Prostate gland (tissue), 2 donors: ENCODE measurements at places on chromosomes 12 and 14. TPM values are rescaled to one million over a fixed set of nuclear protein-coding genes. Genes with fewer than 3 reads are reported as not detected.

NKX2-1 gene
- not detected for total RNA-seq

WSCD2 gene
- 6.7 TPM for total RNA-seq

PLEKHH1 gene
- total RNA-seq: 57.9 TPM

PLEKHD1 gene
- 0.40 TPM for total RNA-seq

OR6S1 gene
- not detected for total RNA-seq

CMKLR1 gene
- total RNA-seq: 3.3 TPM

LRRC43 gene
- 1.2 TPM for total RNA-seq

PLCZ1 gene
- total RNA-seq: not detected

STRAP gene
- 58.4 TPM for total RNA-seq

SLC5A8 gene
- 0.51 TPM for total RNA-seq

ANHX gene
- total RNA-seq: not detected

GZMB gene
- 1.1 TPM for total RNA-seq

LPAR5 gene
- 0.59 TPM for total RNA-seq

SERPINA10 gene
- not detected for total RNA-seq

AKAP3 gene
- 1.8 TPM for total RNA-seq

RPS6KA5 gene
- 10.3 TPM for total RNA-seq

GALNT9 gene
- 0.14 TPM for total RNA-seq

CLEC4C gene
- not detected for total RNA-seq

ZNF891 gene
- total RNA-seq: 1.9 TPM

CEBPE gene
- total RNA-seq: not detected

DEGS2 gene
- 8.3 TPM for total RNA-seq

IL22 gene
- not detected for total RNA-seq

PRB3 gene
- total RNA-seq: not detected

RASSF9 gene
- total RNA-seq: 1.4 TPM
